ENCODE measurements at places on chromosomes 5 and 9.

DNA sequence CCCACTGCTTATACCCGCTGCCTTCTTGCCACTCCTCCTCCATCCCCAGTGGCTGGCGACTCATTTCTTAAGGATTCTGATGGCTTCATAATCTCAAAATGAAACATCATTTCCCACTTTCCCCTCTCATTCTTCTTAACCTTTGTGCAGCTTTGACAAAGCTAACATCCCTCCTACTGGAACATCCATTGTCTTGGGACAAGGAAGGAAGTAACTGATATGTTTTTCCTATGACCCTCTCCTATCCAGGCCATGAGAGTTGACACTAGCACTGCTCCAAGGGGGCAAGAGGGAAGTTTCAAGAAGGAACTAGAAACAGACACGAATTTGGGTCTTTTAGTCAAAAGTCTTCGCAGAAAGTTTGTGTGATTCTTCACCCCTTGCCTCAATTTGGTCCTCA lies 71.7 kb upstream of the SNX2 start:
- no peak for DNase-seq

GRCh38 chr9:113708821-113709713 lies 167.0 kb upstream of the ZNF618 start:
- DNase-seq, result peak; percentile 35

GRCh38 chr5:119343052-119343451 lies 12.8 kb upstream of the TNFAIP8 start:
- no peak for DNase-seq

DNA sequence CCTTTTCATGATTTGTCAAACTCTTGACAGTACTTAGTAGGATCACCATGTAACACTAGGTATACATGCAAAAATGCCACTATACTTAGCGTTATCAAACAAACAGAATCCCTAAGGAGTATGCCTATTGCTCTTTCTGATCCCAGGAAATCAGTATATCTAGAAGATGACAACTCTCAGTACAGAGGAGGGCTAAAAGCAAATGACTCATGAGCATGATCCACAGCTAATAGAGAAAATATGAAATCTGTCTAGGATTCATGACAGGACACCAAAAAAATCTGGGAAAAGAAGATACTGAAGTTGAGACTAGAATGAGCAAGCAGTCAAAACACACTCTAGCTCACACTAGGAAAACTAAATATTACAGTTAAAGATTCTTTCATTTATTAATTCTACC lies 89.2 kb downstream of the RAPGEF6 start:
- DNase-seq, result no peak

GRCh38 chr5:91293131-91293530 lies 90.0 kb downstream of the ARRDC3 start:
- no peak for DNase-seq

GRCh38 chr9:116008278-116008677 lies 145.3 kb upstream of the PAPPA start:
- no peak for DNase-seq

DNA sequence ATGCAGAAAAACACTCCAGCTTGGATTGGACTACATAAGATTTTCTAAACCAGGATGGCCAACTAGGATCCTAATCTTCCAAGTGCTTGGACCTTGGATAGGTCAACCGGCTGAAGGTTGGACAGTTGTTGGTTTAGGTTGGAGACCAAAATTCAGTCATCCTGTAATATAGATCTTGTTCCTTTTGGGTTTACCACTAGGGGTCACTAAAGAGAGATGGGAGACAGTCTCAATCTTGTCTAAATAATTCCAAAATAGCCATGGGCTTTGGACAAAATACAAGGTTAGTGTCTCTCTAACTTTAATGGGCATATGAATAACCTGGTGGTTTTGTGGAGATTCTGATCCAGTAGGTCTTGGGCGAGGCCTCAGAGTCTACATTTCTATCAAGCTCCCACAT lies 148.7 kb upstream of the ERCC6L2 start:
- DNase-seq, result no peak

- DNase-seq, result no peak
Measured at GRCh38 chr9:106312906-106313305, 550.1 kb upstream of the ZNF462 start.

DNA sequence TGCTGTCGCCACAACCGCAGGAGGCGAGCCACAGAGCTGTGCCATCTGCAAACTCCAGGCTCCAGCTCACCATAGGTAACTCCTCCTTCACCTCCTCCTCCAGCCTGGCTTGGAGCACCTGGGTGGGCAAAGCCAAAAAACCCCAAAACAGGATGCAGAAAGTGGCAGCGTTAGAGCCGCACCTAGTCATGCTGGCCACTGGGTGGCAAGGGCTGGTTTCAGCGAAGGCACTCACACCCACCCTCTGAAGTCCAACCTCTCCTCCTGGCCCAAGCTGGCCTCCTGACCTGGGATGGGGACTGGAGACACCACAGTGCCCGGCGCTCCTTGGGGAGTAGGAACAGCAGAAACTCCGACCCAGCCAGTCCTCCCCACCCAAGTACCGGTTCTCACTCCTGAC lies 28.7 kb upstream of the ZNF354B start:
- no peak for DNase-seq

GRCh38 chr9:108347463-108348188 lies 508.2 kb downstream of the ACTL7B start:
- no peak for DNase-seq

- DNase-seq, result no peak
Measured at GRCh38 chr5:13572163-13572562, 372.3 kb downstream of the DNAH5 start.

DNA sequence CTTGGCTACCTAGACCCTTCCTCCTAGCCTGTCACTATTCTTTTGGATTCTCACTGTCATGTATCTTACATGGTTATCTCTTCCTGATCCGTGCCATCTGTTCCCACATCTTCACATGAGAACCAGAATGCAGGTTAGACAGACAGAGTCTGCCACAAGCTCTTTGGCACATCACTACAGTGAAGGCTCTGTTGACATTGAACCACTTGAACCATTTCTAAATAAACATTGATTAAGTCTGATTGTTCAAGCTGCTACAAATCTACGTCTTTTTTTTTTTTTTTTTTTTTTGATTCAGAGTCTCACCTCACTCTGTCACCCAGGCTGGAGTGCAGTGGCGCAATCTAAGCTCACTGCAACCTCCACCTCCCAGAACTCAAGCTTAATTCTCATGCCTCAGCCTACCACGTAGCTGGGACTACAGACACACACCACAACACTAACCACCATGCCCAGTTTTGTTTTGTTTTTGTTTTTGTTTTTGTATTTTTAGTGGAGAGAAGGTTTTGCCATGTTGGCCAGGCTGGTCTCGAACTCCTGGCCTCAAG lies 85.1 kb upstream of the LRRTM2 start:
- DNase-seq, result no peak

DNA sequence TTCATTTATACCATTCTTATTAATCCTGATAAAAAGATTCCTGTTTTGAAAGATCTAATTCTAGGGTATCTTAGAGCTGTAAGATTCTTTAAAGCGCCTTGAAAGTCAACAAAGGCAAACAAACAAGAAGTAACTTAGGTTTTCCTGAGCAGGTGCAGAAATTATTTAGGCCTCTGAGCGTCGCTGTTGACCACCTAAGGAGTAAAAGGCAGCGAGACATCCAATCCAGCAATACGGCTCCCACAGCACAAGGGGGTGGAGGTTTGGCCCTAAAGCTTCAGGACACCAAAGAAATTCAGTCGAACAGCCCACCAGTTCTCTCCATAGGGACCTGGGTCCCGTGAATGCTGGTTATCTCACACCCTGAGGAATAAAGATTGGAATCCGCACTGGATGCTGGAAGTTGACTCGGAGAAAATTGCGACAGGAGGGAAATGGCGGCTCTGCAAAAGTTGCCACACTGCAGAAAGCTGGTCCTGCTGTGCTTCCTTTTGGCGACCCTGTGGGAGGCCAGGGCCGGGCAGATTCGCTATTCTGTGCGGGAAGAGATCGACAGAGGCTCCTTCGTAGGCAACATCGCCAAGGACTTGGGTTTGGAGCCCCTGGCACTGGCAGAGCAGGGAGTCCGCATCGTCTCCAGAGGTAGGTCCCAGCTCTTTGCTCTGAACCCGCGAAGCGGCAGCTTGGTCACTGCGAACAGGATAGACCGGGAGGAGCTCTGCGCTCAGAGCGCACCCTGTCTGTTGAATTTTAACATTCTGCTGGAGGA lies at the start of gene PCDHGA2:
Gene PCDHGA2 (plus strand): TSS at position 223 of the 769 bp plus-strand sequence.
- no peak for DNase-seq

DNA sequence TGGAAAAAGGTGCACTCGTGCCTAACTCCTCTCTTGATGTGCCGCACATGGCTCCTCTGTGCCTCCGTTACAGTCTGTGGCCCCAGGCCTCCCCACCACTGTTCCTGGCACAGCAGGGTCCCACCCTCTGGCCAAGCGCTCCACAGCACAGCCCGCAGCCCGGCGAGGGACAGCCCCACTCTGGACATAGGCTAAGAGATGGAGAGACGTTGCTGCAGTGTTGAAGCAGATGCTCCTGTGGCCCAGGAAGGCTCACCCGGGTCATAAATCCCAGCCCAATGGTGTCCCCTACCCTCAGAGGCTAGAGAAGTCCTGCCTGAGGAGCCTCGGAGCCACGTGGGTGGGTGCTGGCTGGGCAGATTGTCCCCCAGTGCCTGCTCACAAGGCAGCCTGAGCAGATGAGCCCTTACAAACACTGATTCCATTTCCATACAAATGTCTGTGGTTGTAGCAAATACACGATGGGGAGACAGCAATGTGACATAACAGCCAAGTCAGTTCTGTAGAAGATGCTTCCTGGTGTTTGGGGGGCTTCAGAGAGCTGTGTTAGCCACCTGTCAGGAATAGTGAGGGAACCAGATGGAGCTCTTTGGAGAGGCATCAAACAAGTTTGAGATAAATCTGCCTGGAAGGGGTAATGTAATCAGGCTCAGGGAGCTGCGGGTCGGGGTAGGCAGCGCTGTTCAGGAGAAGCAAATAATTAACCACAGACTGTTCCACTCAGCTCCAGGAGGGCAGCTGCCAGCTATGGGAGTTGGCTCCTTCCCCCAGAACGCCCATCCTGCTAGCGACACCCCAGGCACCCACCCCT lies 41.7 kb downstream of the C5orf15 start:
- DNase-seq, result no peak

DNA sequence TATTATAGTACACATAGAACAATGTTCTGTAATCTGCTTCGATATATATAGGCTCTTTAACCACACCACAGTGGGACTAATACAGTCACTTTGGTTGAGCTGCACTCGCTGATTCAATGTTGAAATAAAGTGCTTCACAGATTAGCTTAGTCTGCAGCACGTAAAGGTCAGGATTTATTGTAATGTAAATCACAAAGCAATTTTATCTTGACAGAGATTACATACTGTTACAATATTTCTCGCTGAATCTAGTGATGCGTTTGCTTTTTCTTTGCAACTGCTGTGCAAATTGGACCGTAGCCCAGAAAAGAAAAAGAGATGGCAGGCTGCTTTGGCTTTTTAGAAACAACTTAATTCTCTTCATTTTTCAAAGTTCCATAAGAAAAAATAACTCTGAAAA lies 52.9 kb downstream of the CETN3 start:
- no peak for DNase-seq

DNA sequence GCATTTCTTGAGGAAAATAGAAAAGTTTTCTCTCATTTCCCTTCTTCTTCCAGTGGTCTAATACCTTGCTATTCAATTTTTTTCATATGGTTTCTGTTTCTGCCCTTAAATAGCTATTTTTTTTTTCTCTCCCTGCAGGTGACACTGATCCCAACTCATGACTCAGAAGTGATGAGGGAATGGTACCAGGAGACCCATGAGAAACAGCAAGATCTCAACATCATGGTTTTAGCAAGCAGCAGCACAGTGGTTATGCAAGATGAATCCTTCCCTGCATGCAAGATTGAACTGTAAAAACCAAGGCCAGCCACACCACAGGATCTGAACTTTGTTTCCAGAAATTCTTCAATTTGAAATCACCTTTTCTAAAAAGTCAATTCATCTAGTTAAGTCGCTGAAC lies 97.7 kb downstream of the MAP1B start:
- DNase-seq, result no peak

DNA sequence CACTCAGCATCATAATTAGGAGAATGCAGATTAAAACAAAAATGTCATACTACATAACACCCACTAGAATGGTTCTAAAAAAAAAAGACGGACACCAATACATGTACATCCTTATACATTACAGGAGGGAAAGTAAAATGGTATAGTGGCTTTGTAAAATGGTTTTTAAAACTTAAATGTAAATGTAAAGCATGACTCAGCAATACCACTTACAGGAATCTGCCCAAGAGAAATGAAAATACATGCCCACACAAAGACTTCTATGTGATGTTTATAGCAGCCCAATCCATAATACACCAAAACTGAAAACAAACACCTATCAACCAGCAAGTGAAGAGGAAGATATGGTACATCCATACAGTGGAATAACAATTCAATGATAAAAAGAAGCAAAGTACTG lies 939.1 kb upstream of the ACO1 start:
- no peak for DNase-seq

DNA sequence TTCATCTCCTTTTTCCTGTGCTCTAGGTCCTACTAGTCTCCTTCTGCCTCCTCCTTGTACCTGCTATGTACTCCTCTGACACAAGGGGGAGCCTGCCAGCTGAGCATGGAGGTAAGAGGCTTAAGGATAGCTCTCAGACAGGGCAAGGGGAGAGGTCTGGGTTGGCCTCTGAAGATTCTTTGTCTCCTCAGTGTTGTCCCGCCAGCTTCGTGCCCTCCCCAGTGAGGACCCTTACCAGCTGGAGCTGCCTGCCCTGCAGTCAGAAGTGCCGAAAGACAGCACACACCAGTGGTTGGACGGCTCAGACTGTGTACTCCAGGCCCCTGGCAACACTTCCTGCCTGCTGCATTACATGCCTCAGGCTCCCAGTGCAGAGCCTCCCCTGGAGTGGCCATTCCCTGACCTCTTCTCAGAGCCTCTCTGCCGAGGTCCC lies 3.8 kb downstream of the CREB3 start:
- peak; percentile 68 for DNase-seq

- no peak for DNase-seq
Measured at GRCh38 chr9:137465720-137466388, 6.7 kb upstream of the NSMF start.

DNA sequence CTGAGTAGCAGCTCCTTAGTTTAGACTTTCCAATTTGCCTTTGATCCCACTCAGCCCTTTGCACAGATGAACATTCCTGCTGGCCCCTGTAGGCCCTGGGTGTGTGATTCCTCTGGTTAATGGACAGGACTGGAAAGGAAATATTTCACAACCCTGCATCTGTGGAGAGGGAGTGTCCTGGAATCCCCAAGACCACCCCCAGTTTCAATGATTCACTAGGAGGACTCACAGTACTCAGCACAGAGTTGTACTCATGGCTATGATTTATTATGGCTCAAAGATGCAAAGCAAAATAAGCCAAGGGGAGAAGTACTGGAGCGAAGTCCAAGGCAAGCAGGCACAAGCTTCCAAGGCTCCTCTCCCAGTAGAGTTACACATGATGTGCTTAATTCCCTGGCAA lies 42.4 kb upstream of the TJP2 start:
- no peak for DNase-seq

GRCh38 chr5:57468481-57469163 lies 14.0 kb downstream of the ACTBL2 start:
- DNase-seq, result no peak

DNA sequence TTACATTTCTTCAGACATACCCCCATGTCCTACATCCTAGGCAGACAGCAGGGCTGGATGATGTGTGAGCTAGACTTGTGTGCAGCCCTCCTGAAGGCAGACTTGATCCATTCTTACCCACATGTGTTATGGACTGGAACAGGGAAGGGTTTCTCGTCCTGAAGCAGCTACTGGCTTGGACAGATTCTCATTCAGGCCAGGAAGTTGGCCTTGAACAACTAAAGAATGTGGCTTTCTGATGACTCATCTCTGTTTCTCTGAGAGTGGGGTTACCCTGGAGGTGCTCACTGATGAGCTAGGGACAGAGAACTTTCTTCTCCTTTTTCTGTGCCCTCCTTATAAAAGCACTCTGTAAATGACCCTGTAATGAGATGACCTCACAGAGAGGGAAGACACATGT lies 246.5 kb downstream of the PCSK5 start:
- DNase-seq, result no peak
